Activated gamma-delta T cell treated with Interleukin-2 at 50 U/mL for 16 hours (primary cell): ENCODE measurements at places on chromosomes 5 and 9.

DNA sequence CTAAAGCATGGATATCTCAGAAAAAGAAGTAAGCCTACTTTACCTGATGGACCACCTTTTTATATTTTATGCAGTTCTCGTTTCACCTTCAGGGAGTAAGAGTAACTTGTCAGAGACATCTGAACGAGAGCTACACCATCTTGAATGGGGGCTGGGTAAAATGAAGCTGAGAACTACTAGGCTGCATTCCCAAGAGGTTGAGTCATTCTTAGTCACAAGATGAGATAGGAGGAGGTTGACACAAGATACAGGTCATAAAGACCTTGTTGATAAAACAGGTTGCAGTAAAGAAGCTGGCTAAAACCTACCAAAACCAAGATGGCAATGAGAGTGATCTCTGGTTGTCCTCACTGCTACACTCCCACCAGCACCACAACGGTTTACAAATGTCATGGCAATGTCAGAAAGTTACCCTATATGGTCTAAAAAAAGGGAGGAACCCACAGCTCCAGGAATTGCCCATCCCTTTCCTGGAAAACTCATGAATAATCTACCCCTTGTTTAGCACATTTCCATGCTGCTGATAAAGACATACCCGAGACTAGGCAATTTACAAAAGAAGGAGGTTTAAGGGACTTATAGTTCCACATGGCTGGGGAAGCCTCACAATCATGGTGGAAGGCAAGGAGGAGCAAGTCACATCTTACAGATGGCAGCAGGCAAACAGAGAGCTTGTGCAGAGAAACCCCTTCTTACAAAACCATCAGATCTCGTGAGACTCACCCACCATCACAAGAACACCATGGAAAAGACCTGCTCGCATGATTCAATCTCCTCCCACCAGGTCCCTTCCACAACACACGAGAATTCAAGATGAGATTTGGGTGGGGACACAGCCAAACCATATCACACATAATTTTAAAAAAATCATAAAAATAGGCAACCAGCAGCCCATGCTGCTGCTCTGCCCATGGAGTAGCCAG, 62.5 kb downstream of the GIN1 start:
- no peak for DNase-seq

DNA sequence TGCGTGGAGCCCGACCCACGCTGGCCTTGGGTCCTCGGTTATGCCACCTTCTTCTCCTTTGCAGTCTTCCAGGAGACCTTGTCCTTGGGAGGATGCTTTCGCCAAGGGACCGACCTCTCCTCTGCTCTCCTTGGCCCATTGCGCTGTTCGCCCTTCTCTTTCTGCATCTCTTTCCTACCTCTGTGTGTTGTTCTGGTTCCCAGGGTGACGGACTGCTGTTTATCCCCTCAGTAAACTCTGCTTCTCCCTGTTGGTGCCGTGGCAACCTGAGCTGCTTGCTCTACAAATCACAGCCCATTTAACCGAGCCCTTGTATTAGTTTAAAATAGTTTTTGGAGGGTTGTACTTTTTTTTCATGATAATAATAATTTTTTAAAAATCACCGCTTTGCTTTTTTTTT, 97.9 kb downstream of the DAPK1 start:
- no peak for DNase-seq

- no peak for DNase-seq
Observed at GRCh38 chr5:3307982-3308621, 287.5 kb upstream of the IRX1 start.

- DNase-seq: no peak
Observed at GRCh38 chr9:71929791-71930440, 18.5 kb downstream of the C9orf85 start.

DNA sequence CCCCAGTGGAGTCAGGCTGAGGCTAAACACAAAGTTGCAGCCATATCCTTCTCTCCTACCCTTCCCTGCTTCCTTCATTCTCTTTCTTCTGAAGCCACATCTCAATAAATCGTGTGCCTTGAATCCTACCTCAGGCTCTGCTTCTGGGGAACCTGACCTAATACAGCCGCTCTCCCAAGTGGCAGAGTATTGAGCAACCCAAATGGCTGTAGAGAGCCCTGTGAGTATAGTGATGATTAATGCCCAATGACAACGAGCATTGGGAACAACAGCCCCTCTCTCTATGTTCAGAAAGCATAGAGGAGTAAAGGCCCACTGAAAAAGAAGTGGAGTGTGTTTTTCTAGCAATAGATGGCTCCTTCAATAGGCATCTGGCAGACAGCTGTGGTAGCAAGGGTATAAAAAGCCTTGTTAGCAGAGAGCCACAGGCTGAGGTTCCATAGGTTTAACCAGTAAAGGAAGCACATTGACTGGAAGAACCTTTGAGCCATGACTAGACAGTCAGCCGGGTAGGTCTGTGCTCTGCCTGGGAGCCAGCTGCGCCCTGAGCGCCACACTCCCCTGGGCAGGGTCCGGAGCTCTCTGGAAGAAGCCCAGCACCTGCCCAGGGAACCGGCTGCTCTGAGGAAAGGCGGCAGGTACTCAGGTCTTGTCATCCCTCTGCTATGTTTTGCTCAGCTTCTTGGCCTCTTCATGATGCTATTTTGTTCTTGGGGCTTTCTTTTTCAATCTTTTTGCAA, 22.6 kb upstream of the HSPA9 start:
- DNase-seq: no peak

DNA sequence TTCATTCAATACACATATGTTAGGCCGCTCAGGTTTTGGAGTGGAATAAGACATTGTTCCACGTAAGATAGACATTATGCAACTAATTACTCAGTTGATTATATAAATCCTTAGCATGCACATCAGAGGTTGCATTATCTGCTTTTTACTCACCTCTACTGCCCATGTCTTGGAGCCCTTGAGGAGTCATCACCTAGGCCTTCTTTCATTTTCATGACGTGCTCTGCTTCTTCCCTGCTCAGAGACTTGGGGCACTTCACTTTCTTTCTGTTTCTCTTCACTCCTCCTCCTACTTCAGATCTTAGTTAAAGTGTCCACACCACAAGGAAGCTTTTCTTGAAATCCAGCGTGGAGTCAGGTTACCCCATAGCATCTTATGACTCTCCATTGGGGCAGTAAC, 241.1 kb downstream of the TLR4 start:
- DNase-seq: no peak

- DNase-seq: no peak
Observed at GRCh38 chr9:4862506-4863250, 69.9 kb downstream of the RCL1 start.

DNA sequence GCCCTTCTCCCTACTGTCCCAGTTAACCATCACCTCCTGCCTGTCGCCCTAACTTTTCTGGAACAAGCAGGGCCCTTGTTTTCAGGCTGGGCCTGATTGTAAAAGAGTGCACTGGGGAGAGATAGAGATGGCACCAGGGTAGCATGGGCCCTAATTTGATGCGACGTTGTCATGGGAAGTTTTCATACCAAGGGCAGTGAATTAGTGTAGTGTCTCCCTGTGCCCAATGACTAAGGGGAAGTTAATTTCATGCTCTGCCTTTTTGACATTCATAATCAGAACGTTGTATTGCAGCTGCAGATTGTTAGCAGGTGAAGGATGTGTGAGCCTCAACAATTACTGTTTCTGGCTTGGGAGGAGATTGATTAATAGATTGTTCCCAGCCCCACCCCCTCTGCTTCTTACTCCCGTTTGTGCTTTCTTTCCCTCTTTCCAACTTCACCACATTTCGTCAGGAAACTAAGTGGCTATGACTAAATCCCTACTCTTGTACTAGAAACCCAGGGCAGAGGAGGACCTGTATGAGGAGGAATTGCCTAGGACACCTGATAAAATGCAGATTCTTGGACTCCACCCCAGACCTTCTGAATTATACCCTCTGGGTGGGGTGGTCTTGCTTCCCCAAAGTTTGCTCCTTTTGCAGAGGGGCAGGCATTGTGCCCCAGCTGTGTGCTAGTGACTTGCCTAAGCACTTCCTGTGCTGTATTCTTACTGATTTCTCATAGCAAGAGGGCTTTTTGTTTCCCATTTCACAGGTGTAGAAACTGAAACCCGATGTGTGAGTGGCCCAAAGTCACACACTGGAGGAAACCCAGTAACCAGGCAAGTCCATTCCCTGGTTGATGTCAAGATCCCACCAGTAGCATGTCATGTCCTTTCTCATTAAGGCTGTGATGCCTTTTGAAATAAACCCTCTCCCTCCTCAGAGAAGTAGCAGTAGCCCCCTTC, 56.3 kb downstream of the DAB2IP start:
- DNase-seq: no peak

DNA sequence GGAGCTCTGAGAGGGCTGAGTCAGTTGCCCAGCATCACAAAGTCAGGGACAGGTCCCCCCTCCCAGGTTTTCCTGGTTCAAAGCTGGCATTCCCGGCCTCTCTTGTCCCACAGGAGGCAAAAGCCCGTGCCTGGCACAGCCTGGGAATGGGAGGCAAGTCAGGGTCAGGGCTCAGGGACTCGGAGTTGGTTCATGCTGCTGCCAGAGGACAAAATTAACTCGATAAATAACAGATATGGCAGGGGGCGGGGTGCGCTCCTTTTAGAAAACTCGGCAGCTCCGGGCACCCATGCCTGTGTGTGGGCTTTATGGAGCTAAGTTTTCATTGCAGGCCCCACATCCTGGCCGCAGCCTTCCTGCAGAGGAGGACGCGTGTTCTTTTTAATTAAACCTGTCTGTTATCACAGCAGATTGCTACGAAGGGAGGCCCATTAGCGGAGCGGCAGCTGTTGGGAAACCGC, 62.8 kb upstream of the LMX1B start:
- no peak for DNase-seq

- no peak for DNase-seq
Observed at GRCh38 chr9:93949694-93950449, 5.3 kb downstream of the BARX1 start.

DNA sequence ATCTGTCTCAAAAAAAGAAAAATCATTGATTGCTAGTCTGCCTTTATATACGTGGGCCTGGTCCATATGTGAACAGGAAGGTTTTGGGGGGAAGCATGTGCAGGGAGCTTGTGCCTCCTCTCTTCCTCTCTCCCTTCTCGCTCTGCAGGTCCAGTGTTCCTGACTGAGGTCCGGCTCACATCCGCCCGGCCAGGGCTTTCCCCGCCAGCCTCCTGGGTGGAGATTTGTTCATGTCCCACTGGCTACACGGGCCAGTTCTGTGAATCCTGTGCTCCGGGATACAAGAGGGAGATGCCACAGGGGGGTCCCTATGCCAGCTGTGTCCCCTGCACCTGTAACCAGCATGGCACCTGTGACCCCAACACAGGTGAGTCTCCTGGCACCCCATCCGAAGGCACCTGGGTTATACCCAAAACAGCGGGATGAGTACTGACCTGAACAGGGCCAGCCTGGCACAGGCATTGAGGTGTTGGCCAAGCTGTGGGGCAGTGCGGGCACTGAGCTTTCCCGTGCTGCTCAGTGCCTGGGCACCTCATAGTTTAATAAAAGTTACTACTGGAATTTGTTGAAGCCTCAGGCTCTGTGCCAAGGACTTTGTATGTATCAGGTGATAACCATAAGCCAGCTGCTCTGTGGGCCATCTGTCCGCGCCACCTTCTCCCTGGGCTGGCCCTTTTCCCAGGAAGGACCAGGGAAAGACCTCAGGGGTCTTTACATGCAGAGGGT, 39.4 kb upstream of the AIF1L start:
- no peak for DNase-seq

GRCh38 chr5:137712139-137712667, 23.7 kb downstream of the KLHL3 start:
- DNase-seq: no peak

DNA sequence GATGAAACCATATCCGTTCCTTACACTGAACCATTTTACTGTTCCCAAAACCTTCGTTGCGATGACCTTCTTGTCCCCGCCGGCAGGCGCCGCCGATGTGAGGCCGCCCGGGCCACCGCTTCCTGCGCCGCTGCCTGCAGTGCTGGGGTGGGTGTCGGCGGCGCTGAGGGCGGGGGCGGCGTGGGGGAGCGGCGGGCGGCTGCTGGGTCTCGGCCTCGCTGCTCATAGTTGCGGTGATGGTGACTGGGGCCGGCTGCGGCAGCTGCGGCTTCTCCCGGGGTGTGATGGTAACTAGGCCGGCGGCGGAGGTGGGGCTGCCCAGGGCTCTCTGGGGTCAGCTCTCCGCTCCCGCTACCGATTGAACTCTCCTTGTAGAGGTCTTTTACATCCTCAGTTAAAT, 14.1 kb upstream of the OR2S2 start:
- peak; percentile 35 for DNase-seq

DNA sequence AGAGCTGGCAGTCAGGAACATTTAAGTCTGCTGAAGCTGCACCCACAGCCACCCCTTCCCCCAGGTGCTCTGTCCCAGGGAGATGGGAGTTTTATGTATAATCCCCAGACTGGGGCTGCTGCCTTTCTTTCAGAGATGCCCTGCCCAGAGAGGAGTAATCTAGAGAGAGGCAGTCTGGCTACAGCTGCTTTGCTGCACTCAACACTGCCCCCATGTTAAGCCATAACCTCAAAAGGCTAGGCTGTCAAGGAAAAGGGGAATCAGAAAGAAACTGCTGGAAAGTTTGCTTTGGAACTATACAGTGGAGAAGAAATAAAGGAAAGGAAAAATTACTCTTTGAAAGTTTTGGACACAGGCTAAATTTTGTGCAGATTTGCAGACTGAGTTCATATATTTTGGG, 127.2 kb downstream of the MACIR start:
- DNase-seq: no peak

DNA sequence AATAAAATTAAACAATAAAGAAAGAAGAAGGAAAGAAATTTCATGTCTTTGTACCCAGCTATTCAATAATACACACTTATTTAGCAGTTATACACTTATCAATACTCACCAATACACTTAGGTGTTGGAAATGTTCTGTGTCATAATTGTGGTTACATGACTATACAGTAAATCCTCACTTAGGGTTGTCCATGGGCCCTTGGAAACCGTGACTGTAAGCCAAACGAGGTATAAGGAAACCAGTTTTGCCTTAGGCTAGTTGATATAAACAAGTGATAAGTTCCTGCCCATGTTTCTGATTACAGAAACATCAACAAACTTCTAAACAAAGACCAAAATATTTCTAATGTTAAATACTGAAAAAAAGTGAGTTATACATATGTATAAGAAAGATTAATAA, 10.0 kb upstream of the SLCO4C1 start:
- no peak for DNase-seq

GRCh38 chr5:73705364-73705763, 79.4 kb downstream of the ARHGEF28 start:
- DNase-seq: no peak

DNA sequence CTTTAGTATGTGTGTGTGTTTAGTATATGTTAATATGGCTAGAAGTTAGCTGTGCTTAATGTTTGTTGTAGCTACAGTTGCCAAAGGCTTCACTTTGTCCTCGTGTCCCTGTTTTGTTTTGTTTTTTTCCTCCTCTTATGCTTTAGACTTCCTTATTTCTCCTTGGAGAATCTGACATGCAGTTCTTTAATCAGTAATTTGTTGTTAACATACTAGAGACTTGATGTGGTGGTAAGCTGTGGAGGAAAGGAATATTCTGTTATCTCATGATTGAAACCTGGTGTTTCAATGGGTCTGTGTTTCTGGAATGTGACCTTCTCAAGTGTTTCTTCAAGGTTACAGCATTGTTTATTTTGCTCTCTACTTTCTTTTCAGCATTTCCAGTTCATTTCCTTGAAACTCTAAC, 515.6 kb upstream of the ST8SIA4 start:
- no peak for DNase-seq

- DNase-seq: no peak
Observed at GRCh38 chr5:116595498-116595897, 20.9 kb upstream of the SEMA6A start.
